ENCODE measurements at places on chromosomes 12 and 14.

DNA sequence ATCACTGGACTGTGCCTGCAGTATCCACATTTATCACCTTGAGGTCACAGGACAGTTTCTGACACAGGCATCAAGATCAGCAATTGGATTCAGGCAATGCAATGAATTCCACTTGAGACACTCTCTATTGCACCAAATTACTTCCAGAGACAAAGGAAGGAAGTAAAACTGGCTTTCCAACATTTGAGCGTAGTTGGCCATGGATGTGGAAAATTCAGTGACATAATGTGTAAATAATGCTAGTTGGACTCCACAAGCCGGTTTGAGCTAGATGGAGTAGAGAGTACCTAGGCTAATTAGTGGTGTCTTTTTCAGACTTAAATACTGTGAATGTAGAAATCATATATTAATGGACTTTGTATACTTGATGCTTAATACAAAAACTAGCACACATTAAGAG lies 168.3 kb upstream of the SYT1 start:
- no peak for DNase-seq

GRCh38 chr12:93032758-93033157 lies 103.7 kb upstream of the EEA1 start:
- DNase-seq: no peak

DNA sequence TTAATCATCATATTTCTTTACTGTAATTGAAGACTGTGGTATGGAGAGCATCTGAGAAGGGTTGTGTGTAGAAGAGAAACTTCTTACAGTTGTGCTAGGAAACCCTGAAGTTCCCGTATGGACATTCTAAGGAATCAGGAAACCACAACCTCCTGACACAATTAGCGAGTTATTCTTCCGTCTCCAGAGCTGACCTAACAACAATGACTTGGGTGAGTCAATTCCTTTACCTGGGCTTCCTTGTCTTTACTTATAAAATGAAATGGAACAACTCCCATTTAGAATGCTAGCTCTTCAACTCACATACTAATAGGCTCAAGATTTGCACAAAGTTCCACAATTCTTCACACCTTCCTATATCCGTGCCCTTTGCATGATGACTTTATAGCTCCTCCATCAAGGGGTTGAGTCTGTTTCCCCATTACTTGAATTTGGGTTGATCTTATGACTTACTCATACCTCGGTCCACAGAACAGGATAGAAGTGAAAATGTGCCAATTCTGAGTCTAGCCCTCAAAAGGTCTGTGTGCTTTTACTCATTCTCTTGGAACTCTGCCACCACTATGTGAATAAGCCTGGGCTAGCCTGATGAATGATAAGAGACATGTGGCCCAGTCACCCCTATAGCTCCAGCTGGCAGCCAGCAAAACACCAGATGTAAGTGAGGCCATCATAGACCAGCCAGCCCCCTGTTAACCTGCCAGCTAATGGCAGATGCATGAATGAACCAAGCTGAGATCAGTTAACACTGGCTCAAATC lies 459.4 kb downstream of the ETNK1 start:
- no peak for DNase-seq

DNA sequence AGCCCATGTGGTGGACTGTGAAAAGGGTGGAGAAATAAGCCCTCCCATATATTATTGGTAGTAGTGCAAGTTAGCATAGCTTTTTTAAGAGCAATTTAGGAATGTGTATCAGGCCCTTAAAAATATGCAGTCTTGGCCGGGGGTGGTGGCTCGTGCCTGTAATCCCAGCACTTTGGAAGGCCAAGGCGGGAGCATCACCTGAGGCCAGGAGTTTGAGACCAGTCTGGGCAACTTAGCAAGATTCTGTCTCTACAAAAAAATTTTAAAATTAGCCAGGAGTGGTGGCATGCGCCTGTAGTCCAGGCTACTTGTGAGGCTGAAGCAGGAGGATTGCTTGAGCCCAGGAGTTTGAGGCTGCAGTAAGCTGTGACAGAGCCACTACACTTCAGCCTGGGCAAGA lies 64.2 kb upstream of the BCAT1 start:
- no peak for DNase-seq

DNA sequence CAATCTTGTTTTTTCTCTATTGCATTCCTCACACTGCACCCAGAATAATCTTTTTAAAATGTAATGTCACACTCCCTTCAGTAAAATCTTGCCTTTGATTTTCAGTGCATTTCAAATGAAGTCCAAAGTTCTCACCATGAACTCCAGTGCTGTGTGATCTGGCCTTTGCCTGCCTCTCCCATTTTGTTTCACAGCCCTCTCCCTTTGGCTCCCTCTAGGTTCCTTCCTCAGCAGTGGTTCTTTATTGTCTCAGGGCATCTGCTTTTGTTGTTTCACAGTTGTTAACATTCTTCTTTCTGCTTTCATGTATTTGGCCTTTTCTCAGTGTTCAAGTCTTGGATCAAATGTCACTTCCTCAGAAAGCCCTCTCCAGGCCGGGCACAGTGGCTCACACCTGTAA lies 84.5 kb upstream of the AMN1 start:
- DNase-seq: no peak

DNA sequence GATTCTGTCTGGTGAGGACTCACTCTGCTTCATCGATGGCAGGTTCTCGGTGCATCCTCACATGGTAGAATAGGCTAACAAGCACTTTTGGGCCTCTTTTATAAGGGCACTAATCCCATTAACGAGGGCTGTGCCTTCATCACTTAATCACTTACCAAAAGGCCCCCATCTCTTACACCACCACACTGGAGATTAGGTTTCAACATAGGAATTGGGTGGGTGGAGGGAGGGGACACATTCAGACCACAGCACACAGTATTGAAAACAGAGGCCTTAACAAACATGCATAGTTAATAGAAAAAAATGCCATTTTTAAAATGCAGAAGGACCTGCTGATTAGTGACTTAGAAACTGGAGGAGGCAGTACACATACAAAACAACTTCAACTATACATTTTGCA lies 61.6 kb downstream of the SPPL3 start:
- no peak for DNase-seq

GRCh38 chr12:57230381-57231155 lies 1.1 kb downstream of the SHMT2 start:
- no peak for DNase-seq

DNA sequence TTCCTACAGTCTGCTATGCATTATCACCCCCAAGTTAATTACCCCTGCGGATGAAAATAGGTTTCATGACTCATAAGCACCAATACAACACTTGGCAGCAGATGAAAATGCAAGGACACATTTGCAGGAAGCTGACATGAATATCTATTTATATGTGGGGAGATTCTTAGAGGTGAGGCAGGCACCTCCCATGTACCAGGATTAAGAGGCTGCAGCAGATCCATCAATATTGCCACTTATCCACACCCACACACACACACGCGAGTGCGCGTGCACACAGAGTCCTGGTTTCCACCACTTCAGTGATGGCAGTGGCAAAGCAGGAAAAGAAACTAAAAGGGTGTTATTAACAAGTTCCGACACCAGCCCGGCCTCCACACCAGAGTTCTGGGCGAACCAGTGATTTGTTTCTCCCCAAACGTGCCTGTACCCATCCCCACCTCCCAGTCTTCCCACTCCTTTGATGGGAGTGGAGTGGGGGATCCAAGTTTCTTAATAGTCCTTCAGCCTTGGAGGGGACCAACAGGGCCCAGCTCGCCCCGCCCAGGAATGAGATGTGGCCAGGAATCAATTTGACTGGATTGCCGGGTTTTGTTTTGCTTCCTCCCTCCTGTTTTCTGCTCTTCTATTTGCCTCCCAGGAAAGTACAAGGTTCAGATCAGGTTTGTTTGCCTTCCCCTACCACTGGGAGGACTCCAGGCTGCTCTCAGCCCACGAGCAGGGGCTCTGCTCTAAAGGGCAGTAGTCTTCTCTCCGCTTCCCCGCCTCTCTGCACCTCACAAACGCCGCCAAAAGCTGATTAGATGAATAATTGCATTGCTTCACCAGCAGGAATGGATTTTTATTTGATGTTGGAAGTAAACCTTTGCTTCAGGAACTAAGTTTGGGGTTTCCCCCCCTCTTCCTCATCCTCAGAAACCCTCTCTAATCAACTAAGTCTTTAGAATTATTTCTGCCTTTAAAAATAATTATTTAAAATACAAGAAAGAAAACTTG lies 5.2 kb downstream of the IRF2BPL start:
- no peak for DNase-seq

DNA sequence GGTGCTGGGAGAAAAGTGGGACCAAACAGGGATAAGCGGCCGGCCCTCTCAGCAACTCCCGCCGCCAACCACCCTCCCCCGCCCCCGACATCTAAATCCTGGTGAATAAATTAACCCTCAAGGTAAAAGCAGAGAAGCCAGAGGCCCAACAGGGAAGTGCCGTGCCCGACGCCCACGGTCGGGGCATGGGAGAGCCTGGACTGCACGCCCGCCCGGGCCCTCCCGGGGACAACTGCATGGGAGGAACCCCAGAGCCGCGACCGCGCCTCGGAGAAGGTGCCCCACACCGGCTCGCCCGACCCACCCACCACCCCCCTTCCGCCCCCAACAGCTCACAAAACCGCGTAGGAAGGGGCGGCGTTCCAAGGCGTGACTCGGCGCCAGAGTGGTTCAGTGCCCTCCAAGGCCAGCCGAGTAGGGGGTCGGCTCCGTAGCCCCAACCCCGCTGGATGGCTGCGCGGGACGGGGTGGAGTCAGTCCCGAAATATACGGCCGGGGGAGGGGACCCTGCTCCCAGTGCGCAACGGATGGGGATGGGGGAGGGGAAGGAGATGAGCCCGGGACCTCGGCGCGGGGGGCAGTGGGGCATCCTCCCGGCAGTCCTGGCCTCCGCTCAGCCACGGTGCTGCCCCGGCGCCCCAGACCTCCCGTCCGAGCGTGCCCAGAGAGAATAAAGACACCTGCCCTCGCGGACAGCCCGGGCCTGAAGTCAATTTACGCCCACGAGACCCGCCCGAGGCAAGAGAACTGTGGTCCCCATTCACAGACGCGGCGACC lies 732 bp downstream of the SLC25A29 start:
- DNase-seq: no peak

GRCh38 chr14:22838631-22839041 lies 2.3 kb downstream of the MMP14 start:
- no peak for DNase-seq

DNA sequence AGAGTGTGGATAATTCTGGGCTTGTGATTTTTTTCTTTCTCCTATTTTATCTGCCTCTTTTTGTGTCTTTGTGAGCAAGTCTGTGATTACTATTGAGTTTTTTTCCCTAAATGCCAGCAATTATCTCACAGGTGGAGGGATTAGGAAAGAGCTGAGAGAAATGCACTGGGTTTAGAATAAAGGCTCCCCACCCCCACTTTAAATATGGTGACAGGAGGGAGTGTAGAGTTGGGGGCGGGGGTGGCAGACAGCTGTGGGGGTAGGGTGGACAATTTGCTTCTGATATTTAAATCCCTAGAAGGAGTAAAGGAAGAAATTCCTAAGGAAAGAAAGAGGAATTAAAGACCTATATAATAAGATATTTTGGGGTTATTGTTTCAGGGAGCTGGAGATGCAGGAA lies 145.9 kb downstream of the NRXN3 start:
- DNase-seq: no peak

DNA sequence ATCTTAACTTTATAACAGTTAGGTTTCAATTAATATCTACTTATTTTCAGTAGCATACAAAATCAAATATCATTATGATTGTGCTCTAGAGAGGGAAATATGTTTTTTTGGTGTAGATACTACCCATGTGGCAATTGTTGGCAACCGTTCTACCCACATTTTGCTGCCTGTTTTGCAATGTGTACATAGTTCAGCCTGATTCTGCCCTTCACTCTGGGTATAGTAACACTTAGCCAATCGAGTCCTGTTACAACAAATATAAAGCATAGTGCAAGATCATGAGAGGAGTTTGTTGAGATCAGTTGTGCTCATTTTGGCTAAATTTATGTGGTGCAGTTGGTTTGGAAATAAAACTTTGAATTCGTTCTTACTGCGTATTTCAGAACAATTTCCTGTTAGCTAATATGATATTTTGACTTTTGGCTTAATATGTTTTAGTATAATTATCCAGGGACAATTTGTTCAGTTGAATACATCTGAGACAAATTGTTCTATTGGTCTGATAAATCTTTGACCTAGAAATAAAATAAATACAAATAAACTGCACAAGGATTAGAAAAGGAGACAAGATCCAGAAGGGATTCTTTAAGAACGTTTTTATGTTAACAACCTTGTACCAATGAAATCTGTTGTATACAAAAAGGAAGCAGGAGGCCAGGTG lies 76.9 kb downstream of the ATF7IP start:
- DNase-seq: no peak

DNA sequence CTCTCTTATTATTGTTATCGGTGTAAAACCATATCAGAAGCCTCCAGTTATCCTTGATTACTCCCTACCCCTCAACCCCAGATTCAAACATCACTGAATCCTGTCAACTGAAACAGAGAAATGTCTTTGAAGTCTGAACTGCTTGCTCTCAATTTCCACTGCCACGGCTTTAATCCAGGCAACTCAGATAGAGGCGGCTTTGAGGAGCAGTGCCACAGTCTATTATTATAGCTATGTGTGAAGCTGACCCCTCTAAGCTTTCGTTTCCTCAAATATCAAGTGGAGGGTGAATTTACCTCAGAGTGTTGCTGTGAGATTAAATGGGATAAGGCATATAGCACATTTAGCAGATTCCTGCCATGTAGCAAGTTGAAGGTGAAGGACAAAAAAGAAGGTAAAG lies 49.0 kb upstream of the PDE3A start:
- DNase-seq: no peak

- DNase-seq: no peak
These were observed 61.2 kb upstream of the SRSF5 start for GRCh38 chr14:69705706-69706105.
